ENCODE measurements at places on chromosomes 13 and 19. TPM values are rescaled to one million over a fixed set of nuclear protein-coding genes. Genes with fewer than 3 reads are reported as not detected.
A peak's percentile ranks its signal among the peaks of the same experiment; 100 is the strongest.

DNA sequence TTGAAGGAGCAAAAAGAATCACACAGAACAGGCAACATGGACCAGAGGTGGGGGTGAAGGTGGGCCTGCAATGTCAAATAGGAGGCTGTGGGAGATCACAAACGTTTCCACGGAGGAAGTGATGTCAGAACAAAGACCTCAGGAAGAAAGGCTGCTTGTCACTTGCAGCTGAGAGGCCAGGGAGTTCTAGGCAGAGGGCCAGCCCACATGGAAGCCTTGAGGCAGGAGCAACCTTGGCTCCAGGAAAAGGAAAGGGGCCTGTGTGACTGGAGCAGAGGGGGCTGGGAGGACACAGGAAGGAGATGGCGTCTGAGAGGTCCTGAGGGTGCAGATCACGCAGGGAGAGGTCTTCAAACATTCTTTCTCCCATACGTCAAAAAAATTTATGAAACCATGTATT is 16.3 kb downstream of the ZNF160 start:
- no peak for DNase-seq
- no peak overlapping the region for H3K4me3 ChIP-seq
- H3K27me3 ChIP-seq = no peaks in the 10 kb centered on the region
- peaks cover 69% of the 10 kb centered on the region for H3K36me3 ChIP-seq

DNA sequence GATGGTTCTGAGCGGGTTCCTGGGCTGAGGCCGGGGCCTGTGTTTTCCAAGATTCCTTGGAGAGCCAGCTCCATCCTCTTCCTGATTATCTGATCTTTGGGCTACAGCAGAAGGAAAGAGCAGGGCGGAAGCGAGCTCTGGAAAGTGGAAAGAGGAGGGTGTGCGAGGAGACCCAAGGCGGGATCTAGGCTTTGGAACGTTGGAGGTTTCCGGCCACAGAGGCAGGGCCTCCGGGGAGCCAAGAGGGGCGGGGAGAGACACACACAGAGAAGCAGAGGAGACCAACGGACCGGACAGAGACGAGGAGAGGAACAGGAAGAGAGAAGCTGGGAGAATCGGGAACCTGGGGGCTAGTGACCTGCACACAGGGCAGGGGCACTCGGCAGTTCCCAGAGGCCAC is at the start of gene CLEC11A:
Gene CLEC11A, plus strand, starts transcription at position 296 of the 400 bp plus-strand sequence. CDS start 162 bp downstream, outside the sequence.
- H3K4me3 ChIP-seq = peak within 1 kb of the TSS; percentile 24
- H3K4me1 ChIP-seq = peaks cover 4% of the 10 kb centered on the region
- peak; percentile 41 for DNase-seq
- peaks cover 46% of the 10 kb centered on the region for H3K27me3 ChIP-seq
- no peak within 1 kb of the TSS for H3K27ac ChIP-seq

The GJB6 gene
- not detected for total RNA-seq

DNA sequence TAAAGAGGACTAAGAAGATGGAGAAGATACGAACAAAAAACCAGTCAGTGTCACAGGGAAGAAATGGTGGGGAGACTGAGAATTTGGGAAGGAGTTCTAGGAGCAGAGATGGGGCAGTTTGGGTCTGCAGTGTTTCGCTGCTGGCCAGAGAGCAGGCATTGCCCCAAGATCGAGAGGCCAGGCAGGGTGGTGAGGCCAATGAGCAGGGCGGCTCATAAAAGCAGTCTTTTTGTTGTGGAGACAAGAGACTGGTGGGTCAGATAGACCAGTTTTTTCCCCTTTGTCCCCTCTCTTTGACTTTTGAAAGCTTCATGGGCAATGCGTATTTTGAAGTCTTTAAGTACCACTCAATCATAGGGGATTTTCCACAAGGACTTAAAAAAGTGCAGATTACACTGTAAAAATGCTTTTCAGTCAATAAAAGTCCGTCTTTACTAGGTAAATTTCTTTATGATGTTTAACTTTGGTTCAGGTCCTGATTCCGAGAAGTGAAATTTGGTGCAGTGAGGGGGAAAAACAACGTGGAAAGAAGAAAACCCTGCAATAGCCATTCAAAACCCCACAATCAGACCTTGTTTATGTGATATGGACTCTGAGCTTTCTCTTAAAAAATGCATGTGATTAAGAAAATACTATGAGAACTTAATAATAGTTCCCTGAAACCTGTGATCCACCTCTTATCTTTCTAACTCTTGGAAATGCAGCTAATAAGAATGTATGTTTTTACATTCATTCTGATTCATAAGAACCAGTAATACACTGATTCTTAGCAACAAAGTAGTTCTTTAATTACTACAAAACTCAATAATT is 338.9 kb downstream of the KLF5 start:
- H3K4me3 ChIP-seq = no peak overlapping the region
- H3K36me3 ChIP-seq = no peaks in the 10 kb centered on the region
- H3K27me3 ChIP-seq = no peaks in the 10 kb centered on the region

- H3K4me3 ChIP-seq = no peak overlapping the region
- no peaks in the 10 kb centered on the region for H3K27me3 ChIP-seq
- H3K36me3 ChIP-seq = peaks cover 21% of the 10 kb centered on the region
- H3K27ac ChIP-seq = no peak overlapping the region
- H3K4me1 ChIP-seq = peaks cover 10% of the 10 kb centered on the region
These were observed 42.7 kb downstream of the GATAD2A start for GRCh38 chr19:19448238-19448544.

DNA sequence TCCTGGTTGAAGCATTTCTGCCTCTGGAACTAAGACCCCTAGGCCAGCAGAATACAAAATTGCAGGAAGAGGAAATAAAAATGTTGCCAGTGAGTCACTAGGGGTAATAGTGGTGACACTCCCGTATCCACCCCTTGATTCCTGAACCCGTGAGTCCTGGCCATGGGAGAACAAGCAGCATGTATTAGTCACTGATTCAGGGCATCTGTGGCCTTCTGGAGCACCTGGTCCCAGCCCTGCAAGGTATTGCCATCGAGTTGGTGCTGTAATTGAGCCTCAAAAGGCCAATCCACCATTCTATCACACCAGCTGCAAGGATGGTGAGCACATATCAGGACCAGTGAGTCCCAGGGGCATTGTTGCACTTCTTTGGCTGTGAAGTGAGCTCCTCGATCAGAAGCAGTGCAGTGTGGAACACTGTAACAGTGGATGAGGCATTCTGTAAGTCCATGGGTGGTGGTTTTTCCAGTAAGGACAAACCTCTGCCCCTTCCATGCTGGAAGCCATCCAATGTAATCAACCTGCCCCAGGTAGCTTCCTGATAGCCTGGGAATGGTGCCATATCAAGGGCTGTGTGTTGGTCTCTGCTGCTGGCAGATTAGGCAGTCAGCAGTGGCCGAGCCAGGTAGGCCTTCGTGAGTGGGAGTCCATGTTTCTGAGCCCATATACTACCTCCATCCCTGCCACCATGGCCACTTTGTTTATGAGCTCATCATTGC is 39.6 kb downstream of the C1QTNF9 start:
- H3K36me3 ChIP-seq = no peaks in the 10 kb centered on the region
- H3K27me3 ChIP-seq = no peaks in the 10 kb centered on the region
- no peak overlapping the region for H3K27ac ChIP-seq

- H3K4me1 ChIP-seq = peaks cover 28% of the 10 kb centered on the region
- H3K4me3 ChIP-seq = no peak overlapping the region
- no peaks in the 10 kb centered on the region for H3K36me3 ChIP-seq
- H3K27ac ChIP-seq = peak overlapping the region; percentile 23
These were observed 124.2 kb upstream of the SERP2 start for GRCh38 chr13:44249431-44249836.

The ZNF793 gene
- not detected for total RNA-seq

DNA sequence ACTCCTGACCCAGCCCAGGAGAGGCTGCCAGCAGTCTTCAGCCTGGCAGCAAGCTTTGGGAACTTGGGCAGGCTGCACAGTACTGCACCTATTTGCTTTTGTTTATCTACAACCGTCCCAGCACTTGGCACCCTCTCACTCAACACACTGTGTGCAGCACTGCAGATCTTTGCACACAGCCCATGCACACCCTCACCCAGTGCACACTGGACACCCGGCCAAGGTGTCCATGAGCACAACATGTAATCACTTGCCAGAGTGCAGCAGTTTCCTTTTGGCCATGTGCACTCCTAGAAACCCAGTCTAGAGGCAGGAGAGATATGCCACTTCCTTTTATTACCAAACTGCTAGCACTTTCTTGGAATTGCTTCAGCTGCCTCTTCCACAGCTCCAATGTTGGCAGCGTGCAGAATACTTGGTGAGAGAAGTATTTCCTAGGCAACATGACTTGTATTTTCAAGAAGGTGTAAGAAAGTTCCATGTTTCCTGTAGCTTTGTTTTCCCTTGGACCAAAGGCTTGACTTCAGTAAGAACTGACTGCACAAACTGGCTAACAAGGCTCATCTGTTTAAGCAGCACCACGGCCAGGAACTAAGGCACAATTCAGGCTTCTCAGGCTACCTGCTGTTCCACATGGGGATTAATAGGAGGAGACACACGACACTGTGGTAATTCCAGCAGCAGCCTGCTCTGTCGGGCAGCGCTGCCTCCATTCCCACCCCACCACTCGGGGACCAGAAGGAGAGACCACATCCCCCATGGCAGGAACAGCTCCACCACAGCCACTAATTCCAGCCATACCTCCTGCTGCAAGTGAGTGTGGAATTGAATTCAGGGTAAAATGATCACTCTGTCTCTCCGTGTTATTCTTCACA is 15.3 kb downstream of the ATP7B start:
- DNase-seq = no peak
- H3K27ac ChIP-seq = no peak overlapping the region
- peaks cover under 1% of the 10 kb centered on the region for H3K27me3 ChIP-seq
- H3K4me3 ChIP-seq = no peak overlapping the region
- H3K36me3 ChIP-seq = no peaks in the 10 kb centered on the region

The CYP4F11 gene
- total RNA-seq = not detected

The HIF3A gene
- total RNA-seq = not detected

- H3K4me3 ChIP-seq = no peak overlapping the region
- no peak for DNase-seq
- H3K27ac ChIP-seq = no peak overlapping the region
- no peaks in the 10 kb centered on the region for H3K36me3 ChIP-seq
- H3K4me1 ChIP-seq = peaks cover 44% of the 10 kb centered on the region
These were observed 20.3 kb downstream of the NFIX start for GRCh38 chr19:13015361-13016223.

GRCh38 chr13:109412283-109412901 is 374.0 kb downstream of the IRS2 start:
- DNase-seq = peak; percentile 91
- no peaks in the 10 kb centered on the region for H3K36me3 ChIP-seq
- H3K27ac ChIP-seq = no peak overlapping the region
- no peak overlapping the region for H3K4me3 ChIP-seq
- peaks cover 21% of the 10 kb centered on the region for H3K27me3 ChIP-seq
- H3K4me1 ChIP-seq = peaks cover 8% of the 10 kb centered on the region

Data from SJSA1 (cell line).